ENCODE measurements at places on chromosomes 2 and 18.

- no peak for DNase-seq
These were observed 239.6 kb downstream of the MREG start for GRCh38 chr2:215773728-215774127.

- DNase-seq, result no peak
These were observed 133.3 kb upstream of the HS6ST1 start for GRCh38 chr2:128452024-128452411.

DNA sequence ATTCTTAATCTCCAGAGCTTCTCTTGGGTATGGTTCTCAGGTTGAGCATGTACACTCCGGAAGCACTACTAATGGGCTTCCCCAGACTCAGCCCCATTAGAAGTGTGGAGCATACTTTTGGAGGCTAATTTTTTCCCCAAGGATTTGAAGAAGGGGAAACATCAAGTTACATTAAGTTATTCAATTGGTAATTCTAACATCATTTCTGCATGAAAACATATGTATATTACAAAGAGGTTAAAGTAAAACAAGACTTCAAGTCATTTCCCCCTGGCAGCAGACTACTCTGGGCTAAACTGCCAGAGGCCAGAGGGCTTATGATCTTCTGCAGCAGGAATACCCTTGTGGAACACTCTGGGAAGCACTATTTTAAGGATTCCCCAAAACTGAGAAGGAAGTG, 227.7 kb upstream of the STK17B start:
- no peak for DNase-seq

- peak; percentile 83 for DNase-seq
These were observed 190.8 kb downstream of the ARHGAP28 start for GRCh38 chr18:6920099-6920955.

- no peak for DNase-seq
These were observed 124.4 kb upstream of the SALL3 start for GRCh38 chr18:78855188-78855587.

DNA sequence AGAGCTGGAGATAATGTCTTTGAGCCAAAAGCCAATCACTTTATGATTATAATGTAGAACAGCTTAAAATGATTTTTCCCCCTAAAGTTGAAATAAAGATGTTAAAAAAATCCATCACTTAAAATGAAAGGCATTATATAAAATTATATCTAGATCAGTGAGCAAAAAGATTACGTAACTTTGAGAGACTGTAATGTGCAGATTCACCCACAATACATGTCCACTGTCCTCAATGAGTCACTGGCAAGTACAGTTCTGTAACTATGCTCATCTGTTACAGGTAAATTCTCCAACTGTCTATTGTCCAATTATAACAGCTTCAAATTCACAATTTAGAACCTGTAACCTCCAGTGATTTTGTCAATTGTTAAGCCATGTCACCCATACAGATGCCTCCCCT, 19.0 kb downstream of the FAM161A start:
- no peak for DNase-seq

DNA sequence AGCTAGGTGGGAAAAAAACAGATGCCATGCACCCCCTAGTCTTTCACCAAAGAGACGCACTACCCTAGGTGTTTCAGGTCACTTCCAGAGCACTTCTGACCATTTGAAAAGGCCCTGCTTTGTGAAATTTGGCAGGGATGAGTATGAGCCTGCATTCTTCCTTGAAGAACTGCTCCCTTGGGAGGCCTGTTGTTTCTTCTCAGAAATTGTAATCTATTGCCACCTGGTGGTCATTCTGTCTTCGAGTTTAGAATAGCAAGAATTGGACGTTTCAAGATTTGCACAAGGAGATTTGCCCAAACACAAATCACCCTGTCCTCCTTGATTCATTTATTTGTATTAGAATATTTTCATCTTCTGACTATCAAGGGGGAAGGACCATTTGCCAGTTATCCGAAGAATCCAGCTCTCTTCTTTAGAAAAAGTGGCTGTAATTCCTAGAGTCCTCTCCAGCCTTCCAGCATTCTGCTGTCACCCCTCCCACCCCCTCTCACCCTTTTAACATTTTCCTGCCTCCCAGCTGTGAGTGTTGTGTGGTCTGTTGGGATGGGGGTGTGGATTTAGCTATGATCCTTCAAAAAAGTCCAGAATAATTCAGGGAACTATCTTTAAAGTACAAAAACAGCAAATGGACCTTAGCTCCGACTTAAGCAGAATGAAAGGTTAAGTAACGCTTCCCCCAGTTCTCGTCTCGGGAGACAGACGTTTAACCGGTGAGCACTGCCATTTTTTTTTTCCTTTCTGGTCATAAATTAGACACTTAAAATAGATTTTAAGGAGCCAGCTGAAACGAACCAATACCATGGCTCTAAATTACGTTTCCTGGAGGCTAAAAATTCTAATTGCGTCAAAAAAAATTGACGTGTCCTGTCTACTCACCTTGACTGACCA, 3.7 kb upstream of the GAD1 start:
- DNase-seq, result no peak

GRCh38 chr2:75574106-75574505, 13.4 kb upstream of the EVA1A start:
- DNase-seq, result no peak

DNA sequence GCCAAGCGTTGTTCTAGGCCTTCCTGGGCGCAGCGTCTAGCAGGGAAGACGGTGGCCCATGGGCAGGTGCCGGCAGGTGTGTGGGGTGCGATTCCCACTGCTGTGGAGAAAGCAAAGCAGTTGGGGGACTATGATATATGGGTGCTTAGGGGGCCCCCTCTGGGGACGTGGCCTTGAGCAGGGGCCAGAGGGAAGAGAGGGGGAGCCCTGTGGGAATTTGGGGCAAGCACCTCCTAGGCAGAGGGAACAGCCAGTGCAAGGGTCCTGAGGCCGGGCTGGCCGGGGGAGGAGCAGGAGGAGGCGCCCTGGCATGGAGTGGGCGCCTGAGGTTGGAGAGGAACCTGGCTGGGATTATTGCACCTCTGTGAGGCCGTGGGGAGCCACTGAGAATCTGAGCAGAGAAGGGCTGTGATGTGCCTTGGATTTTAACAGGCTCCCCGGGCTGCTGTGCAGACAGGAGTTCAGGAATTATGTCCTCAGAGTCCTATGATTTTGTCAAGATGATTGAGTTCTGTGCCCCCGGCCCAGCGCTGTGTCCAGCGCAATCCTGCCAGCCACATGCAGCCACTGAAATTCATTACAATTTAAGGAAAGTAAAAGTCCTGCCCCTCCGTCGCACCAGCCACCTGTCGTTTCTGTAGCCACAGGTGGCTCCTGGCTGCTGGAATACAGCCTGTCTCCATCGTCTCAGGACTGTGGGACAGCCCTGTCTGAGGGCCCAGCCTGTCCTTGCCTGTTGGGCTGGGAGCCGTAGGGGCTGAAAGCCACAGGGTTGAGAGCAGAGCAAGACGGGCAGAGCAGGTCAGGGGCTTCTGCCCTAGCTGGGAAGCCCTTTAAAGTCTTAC, 9.1 kb upstream of the KLHL30 start:
- DNase-seq, result peak; percentile 48

DNA sequence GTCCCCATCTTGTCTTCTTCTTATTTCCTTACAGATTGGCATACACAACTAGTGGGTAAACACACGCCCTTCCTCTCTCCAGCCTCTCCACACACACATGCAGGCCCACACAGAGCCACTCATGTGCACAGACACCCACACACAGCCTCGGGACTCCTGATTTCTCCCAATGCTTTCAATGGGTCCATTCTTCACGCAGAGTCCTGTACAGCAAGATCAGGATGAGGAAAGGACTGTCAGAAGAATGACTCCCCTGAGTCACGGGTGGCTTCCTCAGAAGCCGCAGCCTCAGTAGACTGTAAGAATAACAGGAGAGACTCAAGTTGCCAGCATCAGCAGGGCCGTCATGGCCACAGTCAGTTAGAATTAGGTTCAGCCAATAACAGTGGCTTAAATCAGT, 109.1 kb upstream of the GLI2 start:
- peak; percentile 38 for DNase-seq

DNA sequence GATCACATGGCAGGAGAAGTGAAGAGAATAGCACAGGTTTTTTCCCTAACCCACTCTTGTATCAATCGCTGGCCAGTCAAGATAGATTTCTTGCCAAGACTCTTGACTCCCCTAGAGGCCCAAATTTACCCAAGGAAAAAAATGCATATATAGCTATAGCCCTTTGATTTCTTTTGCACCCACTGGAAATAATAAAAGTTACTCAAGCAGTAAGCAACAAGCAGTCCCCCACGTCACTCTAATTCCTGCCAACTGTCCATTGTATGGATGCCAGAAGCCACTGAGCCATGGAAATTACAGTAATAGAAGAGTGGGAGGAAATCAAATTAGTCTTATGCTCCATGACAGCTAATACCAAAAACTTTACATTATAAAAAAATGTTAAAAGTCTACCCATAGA, 125.3 kb upstream of the SLC39A10 start:
- no peak for DNase-seq

- DNase-seq, result no peak
These were observed 1.8 kb downstream of the SLC4A10 start for GRCh38 chr2:161625996-161626395.

GRCh38 chr18:36441426-36442240, 144.1 kb downstream of the FHOD3 start:
- DNase-seq, result no peak

DNA sequence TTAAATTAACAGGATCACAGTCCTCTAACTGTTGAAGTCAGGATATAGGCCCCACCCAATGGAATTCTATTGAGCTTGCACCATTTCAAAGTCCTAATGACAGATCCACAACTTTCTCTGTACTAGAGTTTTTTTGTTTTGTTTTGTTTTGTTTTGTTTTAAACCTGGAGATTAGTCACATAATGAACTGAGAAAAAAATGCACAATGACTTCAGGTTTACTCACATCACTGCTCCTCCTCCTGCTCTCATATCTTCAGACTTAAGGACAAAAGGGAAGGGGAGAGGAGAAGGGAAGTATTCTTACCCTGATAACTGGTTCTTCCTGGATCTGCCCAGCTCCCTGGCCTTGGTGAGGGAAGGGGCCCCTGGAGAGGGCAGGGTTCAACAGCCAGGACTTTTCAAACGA, 208.2 kb upstream of the EPHA4 start:
- DNase-seq, result no peak

- peak; percentile 82 for DNase-seq
These were observed 309.5 kb downstream of the ALK start for GRCh38 chr2:29611850-29612249.

DNA sequence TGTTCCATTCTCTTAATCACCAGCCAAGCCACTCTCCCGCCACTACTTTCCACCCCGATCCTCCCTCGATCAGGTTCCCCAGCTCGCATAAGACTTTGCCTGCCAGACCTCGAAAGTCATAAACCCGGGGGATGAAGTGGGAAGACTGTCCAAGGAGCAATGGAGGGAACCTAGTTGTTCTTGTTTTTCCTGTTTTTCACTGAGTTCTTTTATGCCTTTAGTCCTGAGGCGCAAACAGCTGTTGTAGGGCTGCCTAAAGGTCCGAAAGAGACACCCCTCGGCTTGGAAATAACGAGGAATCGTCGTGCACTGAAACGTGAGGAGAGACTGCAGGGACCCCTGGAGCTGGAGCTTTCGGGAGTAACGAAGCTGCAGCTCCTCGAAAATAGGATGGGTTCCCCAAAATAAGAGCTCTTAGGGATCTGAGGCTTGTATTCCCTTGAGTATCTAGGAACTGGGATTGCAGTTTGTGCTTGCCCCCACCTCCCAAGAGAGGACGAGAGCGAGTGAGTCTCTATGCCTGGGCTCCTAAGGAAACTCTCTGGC, 1.7 kb upstream of the HOXD12 start:
- no peak for DNase-seq

GRCh38 chr18:5556310-5556974, 12.6 kb upstream of the EPB41L3 start:
- no peak for DNase-seq

DNA sequence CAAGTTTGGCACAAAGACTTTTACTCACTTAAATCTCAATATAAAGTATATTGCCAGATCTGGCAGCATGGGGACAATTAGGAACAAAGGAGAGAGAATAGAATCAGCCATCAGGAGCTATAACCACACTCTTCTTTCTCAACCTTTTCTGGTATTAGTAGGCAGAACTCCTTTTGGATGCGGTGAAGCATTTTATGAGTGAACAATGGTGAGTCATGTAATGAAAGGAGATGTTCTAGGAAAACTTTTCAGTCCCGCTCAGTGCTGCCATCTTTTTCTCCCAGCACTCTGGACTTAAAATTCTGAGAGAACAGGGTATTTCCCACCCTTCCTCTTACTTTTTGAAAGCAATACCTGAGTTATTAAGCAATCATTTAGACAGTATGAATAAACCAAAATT, 32.2 kb downstream of the PLEKHA3 start:
- no peak for DNase-seq

GRCh38 chr18:48410095-48410920, 1.1 kb upstream of the ZBTB7C start:
- peak; percentile 96 for DNase-seq

DNA sequence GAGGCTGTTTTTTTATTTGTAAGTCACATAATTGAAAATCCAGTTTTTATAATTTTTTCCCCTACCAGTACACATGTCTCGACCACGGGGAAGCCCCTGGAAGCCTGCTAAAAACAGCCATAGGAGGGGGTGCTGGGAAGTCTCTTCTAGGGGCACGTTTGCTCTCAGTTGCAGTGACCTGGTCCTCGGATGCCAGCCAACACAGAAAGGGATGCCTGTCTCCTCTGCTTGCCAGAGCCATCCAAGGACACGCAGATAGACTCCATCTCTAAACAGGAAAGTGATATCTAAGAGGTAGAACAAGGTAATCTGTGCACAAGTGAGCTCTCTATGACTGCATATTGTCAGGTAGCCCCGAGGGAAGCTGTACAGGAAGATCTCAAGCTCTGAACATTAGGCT, 255.8 kb downstream of the SETBP1 start:
- DNase-seq, result peak; percentile 22

DNA sequence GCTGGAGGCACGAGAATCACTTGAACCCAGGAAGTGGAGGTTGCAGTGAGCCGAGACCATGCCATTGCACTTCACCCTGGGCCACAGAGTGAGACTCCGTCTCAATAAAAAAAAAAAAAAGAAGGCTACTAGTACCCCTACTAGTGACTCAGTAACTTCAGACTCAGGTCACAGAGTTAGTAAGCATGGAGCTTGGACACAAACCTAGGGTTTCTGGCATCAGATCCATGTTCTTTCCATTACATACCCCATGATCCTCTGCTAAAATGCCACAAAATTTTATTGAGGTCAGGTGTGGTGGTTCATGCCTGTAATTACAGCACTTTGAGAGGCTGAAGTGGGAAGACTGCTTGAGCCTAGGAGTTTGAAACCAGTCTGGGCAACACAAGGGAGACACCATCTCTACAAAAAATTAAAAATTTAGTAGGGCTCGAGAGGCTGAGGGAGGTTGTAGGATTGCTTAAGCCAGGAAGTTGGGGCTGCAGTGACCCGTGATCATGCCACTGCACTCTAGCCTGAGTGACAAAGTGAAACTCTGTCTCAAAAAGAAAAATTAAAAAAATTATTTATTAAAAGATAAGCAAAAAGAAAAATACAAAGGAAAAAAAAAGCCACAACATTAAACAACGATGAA, 45.1 kb downstream of the DHX57 start:
- DNase-seq, result no peak

Measured in islet precursor cell (in vitro differentiated cells).